ENCODE measurements at places on chromosomes 5 and 9.

DNA sequence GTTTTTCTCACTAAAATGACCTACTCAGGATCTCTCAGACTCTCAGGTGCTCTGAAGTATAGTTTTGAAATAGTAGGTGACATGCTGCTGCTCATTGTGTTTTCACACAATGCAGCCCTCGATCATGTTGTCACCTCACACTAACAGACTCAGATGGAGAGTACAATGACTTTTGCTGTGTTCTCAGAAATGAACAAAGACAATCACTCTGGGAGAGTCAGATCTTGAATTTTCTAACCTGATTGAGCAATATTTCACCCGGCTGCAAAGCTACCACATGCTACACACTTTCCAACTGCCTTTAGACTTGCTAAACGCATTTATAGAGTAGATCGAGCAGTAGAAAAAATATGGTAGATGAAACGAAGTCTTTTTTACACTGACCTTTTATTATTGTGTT is 113.4 kb downstream of the ST8SIA4 start:
- no peak for DNase-seq

GRCh38 chr5:11104651-11105112 is 343.6 kb upstream of the DAP start:
- DNase-seq, result no peak

DNA sequence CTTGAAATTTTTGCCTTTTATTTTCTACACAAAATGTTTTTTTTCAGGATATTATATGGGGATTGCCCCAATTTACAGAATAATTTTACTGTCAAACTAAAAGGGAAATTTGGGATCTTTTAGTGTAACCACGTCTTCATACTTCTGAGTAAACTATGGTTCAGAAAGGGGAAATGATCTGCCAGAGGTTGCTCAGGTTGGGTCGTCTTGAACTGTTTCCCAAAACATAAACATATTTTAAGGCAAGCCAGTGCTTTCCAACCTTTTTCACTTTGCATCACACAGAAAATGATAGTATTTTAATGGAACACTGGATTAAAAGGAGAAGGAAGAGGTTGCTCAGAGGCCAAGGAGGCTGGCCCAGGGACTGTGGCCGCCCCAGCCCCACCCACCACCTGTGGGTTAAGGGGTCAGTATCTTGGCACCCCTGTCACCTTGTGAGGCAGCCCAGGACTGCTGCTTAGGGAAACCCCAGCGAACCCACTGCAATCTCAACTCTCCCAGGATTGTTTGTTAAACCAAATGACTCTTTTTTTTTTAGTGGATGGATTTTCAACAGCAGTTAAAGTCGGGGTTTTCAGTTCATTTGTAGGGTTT is 142.7 kb upstream of the DHFR start:
- DNase-seq, result no peak

DNA sequence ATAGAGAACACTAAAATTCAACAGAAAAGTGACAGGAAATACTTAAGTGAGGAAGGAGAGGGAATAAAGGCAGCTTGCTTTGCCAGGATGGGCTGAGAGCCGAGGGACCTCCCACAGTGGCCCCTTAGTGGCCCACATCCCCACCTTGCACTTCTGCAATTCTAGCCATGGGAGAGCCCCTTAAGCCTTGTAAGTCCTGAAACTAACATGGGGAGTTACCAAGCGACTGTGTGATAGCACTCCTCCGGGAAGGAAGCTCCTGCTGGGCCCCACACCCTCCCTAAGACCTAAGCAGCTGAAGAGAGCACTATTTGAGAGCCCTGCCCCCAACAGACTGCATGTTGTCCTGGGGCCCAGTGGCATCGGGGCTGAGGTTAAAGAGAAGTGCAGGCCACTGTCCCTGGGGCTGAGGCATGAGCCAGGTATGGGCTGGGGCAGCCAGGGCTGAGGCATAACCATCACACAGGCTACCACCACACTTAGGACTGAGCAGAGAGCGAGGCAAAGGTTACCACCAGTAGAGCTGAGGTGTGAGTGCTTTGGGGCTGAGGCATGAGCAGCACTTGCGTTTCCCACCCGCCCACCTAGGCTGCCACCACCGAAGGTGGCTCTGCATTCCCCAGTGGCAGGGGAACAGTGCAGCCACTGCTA is 301.8 kb upstream of the TRPC7 start:
- DNase-seq, result no peak

DNA sequence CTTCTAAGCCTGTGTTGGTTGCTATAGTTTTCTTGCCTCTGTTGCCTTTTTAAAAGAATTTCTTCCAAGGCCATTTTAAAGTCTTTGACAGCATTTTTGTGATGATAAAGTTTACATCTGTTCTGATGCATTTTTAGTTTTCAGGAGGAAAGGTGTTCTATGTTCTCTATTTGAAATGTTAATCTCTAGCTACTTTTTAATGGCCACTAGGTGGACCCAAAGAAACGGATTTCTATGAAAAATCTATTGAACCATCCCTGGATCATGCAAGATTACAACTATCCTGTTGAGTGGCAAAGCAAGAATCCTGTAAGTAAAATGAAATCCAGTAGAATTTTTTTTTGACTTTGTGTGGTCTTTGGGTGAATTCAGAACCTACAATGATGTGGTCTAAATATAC is 60.2 kb downstream of the MELK start:
- DNase-seq, result no peak

DNA sequence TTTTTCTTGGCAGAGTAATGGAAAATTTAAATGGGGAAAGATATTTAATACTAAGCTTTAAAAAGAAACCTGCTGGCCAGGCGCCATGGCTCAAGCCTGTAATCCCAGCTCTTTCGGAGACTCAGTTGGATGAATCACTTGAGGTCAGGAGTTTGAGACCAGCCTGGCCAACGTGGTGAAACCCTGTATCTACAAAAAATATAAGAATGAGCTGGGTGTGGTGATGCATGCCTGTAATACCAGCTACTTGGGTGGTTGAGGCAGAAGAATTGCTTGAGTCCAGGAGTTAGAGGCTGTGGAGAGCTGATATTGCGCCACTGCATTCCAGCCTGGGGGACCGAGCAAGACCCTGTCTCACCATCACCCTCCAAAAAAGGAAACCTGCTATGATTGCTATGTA is 32.8 kb downstream of the TUT7 start:
- DNase-seq, result no peak

GRCh38 chr5:8500426-8500825 is 631.5 kb downstream of the MTRR start:
- DNase-seq, result no peak

GRCh38 chr9:85960688-85961093 is 19.7 kb downstream of the NAA35 start:
- DNase-seq, result no peak

- no peak for DNase-seq
Observed at GRCh38 chr9:113317777-113318176, 14.6 kb upstream of the RNF183 start.

GRCh38 chr9:119368179-119368578 is 1.1 kb downstream of the BRINP1 start:
- no peak for DNase-seq

DNA sequence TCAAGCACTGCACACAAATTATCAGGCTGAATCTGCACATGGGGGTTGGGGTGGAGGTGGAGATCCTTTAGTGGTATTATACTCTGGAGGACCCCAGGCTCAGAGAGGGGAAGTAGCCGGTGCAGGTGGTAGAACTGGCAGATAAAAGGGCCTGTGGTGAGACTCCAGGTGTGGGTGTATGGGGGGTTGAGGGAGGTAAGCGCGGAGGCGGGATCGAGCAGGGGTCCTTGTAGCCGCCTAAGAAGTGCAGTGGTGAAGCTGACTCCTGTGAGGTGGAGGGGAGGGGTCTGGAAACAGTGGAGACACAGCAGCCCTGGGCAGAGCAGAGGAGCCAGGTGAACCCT is 841 bp downstream of the ACSL6 start:
- no peak for DNase-seq

GRCh38 chr9:121962421-121962820 is 130.7 kb downstream of the TTLL11 start:
- DNase-seq, result no peak

All from stimulated activated CD8-positive, alpha-beta memory T cell treated with anti-CD3 and anti-CD28 coated beads, Interleukin-4, amount 100 ng/mL, for 4 hours (primary cell).